ENCODE measurements at places on chromosomes 3 and 15. TPM values are rescaled to one million over a fixed set of nuclear protein-coding genes. Genes with fewer than 3 reads are reported as not detected.

GRCh38 chr3:185422677-185423076 lies 59.7 kb downstream of the MAP3K13 start:
- DNase-seq = no peak

GRCh38 chr3:40546816-40547215 lies 22.1 kb downstream of the ZNF621 start:
- no peak for DNase-seq

DNA sequence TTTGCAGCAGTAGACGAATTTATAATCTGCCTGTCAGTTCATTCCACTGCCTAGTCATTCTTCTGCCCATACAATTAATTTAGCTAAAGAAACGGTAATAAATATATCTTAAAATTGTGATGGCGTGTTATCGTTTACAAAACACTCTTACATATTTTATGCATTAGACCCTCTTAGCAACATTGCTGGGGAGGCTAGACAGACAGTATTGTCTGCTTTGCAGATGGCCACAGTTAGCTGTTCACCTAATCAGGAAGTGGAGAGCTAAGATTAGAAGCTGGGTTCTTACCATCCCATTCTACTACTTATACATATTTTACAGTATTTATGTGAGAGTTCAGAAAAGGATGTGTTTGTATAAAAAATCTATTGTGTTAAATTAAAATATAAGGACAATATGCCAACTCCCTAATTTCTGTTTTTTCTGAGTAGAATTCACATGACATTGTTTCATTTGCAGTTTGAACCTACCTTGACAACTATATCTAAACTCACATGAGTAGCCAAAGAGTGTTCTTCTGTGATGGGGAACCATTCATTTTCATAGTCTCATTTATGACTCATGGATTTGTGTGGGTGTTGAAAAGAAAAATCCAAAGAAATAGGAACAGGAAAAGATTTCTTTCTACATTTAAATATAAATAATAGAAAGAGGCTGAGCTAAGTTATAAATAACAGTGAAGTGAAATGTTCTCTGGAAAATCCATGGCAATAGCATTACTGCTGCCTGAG lies 41.7 kb upstream of the C3orf80 start:
- no peak for DNase-seq

- DNase-seq = no peak
These were observed 14.0 kb downstream of the NANOGP8 start for GRCh38 chr15:35071106-35071505.

The WDR93 gene
- 0.14 TPM for total RNA-seq
